ENCODE measurements at places on chromosomes 1 and 21. TPM values are rescaled to one million over a fixed set of nuclear protein-coding genes. Genes with fewer than 3 reads are reported as not detected.

GRCh38 chr1:17260264-17260663 is 11.4 kb downstream of the PADI3 start:
- DNase-seq: no peak

DNA sequence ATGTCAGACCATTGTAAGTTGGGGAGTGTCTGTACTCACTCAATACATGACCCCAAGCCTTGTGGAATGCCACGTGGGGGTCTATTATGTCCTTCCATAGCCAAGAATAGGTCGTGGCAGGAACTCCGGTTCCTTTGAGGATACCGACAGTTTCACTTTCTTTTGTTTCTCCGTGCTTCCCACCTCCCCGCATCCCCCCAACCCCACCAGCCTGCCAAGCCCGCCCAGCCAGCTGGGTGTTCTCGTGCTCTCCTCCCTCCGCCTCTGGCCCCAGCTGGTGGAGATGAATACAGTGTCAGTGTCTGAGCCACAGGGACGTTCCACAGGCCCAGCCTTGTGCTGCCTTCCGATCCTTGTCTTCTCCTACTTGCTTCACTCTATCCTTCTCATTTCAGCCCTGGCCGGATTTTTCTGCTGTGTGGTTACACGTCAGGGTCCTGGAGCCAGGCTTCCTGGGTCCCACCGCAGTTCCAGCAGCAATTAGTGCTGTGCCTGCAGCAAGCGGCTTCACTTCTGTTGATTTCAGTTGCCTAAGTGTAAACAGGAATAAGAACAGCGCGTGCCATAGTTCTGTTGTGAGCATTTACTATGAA is 4.1 kb upstream of the AGTRAP start:
- DNase-seq: peak; percentile 64

GRCh38 chr21:45266518-45267389 is 20.9 kb downstream of the POFUT2 start:
- DNase-seq: no peak

- DNase-seq: no peak
These were observed 108.3 kb downstream of the KCND3 start for GRCh38 chr1:111880881-111881837.

The C1orf210 gene
- not detected for total RNA-seq

The CELA3B gene
- total RNA-seq: not detected

Measured in SK-MEL-5 (cell line).